CD4-positive, alpha-beta T cell (primary cell): ENCODE measurements at places on chromosomes 11 and 22.

DNA sequence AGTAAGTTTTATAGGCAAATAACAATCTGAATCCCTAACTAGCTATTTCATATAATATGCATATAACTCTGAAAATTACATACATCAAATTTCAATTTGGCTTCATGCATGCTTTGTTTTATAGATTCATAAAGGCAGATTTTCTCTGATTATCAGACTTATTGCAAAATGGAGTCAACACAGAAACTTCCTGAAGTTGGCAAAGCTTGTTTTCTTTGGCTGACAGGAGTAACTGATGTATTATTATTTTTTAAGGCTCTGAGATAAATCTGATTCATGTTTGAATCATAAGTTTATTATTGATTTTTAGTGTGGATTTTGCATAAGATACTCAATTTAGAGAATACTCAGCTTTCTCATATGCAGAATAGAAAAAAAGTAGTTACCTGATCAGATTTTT, 356.3 kb upstream of the CCDC90B start:
- no peak for DNase-seq

- no peak for DNase-seq
Measured at GRCh38 chr22:46352691-46353386, 17.3 kb downstream of the TRMU start.

DNA sequence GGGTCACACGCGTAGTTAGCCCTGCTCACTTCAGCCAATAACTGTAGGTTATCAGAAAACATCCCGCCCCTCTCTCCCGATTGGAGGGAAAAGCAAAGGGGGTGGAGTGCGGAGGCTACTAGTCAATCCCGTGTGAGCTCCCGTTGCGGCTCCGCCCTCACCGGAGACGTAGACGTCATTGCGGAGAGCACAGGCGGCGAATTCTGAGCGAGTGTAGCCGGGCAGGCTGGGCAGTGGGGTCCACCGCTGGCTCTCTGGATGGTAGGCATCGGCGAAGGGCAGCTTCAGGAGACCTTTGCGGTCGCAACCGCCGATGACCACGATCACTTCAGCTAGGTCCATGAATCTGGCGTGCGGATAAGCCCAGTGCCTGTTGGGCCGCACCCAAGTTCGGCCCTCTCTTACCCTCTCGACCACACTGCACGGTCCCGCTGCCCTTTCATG, 4.7 kb downstream of the KLHL35 start:
- peak; percentile 67 for DNase-seq

DNA sequence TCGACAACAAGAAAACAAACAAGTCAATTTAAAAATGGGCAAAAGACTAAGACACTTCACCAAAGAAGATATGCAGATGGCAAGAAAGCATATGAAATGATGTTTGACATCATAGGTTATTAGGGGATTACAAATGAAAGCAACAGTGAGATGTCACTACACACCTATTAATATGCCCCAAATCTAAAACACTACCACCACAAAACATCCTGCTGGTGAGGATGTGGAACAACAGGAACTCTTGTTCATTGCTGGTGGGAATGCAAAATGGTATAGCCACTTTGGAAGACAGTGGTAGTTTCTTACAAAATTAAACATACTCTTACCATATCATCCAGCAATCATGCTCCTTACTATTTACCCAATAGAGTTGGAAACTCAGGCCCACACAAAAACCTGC, 29.0 kb downstream of the PRRG4 start:
- DNase-seq = no peak

- DNase-seq = no peak
Measured at GRCh38 chr11:83663446-83663845, 377.3 kb upstream of the CCDC90B start.
